ENCODE measurements at places on chromosomes 3 and 15. TPM values are rescaled to one million over a fixed set of nuclear protein-coding genes. Genes with fewer than 3 reads are reported as not detected.

Gene CCDC54
- polyA plus RNA-seq = 2.8 TPM

DNA sequence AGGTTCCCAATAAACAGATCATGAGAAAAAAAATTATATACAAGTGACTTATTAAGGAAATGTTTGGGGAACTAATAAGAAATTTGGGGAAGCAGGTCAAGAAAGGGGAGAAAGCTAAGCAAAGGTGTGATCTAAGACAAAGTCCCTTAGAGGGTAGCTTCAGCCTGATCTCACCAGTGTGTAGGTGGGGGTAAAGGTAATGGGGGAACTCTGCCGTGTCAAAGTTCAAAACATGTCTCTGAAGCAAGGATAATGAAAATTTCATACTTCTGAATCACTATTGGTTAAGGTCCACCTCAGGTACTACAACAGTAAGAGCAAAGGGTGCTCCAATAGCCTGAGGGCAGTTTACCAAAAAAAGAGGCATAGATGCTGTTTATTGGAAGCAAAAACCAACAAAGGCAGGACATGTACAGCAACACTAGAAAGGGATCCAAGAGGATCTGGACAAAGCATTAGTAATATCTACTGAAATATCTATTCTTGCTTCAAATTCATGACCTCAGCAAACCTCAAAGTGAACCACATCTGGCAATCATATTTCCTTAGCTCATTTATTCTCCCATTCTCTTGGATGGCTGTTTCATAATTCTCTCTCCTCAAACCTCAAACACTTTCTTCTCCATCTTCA lies 6.9 kb downstream of the ACAD11 start:
- no peak for DNase-seq

GRCh38 chr3:168327856-168328255 lies 232.1 kb upstream of the GOLIM4 start:
- no peak for DNase-seq

DNA sequence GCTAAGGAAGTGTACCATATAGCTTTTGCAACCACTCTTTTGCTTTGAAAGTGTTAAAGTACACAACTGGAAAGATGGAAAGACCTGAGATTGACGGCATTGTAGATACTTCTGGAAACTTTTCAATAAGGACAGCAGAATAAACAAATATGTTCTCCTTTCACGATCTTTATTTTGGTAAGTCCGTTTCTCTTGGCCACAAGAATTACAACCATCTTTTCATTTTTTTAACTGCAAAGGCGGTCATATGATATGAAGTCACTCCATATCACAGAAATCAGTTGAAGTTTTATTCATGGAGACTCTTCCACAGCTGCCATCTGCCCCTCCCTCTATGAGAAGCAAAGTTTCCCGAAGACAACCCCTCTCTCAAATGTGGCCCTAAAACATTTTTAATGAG lies 303.4 kb upstream of the ICE2 start:
- DNase-seq = no peak

GRCh38 chr15:39269352-39269751 lies 311.5 kb upstream of the THBS1 start:
- DNase-seq = no peak

DNA sequence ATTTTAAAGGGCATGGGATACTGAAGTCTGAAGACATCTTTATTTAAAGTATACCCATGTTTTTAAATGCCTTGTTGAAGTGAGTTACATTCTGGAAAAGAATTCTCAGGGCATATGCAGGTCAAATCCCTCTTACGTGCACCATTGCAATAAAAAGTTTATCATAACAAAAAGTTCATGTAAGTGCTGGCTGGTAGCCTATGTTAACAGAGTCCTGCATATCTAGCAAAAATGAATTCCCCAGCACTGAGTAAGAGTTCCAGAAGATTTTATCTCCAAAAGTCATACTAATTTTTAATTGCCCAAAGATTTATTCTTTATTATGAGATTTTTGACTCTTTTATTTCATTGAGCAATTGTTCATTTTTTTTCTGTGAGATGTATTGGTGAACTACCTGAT lies 104.7 kb upstream of the ROBO1 start:
- DNase-seq = no peak

Gene MITF
- 6.8 TPM for polyA plus RNA-seq

GRCh38 chr3:193014902-193015301 lies 97.2 kb upstream of the MB21D2 start:
- DNase-seq = no peak

Gene VGLL3
- polyA plus RNA-seq = 25.9 TPM

Gene PATL2
- polyA plus RNA-seq = 0.78 TPM

DNA sequence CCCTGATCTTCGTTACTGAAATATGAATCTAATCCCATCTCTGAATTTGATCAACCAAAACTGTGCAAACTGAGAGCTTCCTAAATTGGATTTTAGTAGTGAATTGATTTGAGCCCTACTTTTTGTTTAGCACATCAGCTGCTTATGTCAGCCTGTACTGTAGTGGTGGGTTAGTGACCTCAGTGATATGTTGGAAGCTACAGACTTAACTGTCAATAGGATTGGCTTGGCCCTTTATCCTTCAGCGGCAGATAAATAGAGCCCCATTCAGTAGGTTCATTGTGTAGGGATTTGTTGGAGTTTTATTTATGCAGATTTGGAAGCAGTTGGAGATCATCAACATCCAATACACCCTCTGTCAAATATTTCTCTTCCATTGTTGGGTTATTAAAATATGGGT lies 409.7 kb downstream of the SOX2 start:
- DNase-seq = no peak

Gene WDR49
- 0.20 TPM for polyA plus RNA-seq

DNA sequence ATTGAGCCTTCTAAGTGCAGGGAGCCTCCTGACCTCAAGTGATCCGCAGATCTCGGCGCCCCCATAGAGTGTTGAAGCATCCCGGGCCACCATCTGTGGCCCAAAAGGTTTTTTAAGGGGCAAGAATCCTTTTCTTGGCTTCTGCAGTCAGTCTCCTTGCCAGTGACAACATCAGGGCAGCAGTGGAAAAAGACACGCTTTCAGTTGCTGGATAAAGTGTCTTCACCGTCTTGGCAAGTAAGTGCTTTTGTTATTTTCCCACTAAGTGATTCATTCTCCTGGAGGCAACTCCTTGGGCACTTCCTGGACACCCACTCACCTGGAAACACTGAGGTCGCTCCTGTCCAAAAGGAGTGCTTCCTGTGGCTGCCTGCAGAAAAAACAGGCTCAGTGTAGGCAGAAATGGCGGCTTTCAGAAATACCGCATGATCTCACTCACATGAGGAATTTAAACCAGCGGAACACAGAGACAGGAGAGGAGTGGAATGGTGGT lies 71.7 kb upstream of the ABHD2 start:
- no peak for DNase-seq

GRCh38 chr15:36472672-36473071 lies 106.8 kb upstream of the CDIN1 start:
- no peak for DNase-seq

DNA sequence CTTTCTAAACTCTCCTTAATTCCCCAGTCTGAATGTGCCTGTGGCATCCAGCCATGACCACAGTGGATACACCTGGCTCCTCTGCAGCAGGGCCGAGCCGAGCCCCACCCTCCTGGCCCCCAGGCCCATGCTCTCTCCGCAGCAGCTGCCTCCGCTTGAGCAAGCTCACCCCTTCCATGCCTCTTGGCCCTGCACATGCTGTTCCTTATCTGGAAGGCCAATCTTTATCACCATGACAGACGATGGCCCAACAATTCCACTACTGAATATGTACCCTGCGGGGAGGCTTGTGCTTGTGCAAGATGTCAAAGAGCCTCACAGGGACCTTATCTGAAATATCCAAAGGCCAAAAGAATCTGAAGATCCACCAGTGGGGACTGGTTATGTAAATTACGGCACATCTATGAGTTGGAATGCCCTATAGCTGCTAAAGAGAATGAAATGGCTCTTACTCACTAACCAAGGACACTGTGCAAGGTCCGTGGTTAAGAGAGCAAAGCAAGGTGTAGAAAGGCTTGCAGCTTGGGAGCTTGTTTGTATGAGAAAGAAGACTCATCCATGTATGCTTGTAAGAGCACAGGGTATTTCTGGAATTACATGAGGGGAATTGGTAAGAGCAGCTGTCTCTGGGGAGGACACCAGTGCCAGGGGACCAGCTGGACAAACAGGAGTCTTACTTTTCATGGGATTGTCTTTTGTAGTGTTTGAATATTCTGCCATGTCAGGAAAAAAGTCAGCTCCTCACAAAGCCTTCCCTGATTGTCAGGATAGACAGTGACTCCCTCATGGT lies 55.2 kb downstream of the WNT7A start:
- DNase-seq = no peak

GRCh38 chr3:156763931-156764720 lies 62.0 kb upstream of the LEKR1 start:
- no peak for DNase-seq

DNA sequence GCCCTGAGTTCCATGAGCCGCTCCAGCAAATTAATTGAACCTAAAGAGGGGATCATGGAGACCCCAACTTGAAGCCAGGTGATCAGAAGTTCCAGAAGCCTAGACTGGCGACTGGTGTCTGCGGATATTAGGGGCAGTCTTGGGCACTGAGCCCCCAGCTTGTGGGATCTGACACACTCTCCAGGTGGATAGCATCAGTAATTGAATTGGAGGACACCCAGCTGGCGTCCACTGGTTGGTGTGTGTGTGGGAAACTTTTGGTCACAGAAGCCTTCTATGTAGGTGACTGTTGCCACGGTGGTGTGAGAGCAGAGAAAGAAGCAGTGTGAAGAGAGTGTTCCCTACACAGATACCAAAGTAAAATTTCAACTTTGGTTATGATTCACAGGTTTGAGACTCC lies 106.0 kb upstream of the ADPGK start:
- no peak for DNase-seq

DNA sequence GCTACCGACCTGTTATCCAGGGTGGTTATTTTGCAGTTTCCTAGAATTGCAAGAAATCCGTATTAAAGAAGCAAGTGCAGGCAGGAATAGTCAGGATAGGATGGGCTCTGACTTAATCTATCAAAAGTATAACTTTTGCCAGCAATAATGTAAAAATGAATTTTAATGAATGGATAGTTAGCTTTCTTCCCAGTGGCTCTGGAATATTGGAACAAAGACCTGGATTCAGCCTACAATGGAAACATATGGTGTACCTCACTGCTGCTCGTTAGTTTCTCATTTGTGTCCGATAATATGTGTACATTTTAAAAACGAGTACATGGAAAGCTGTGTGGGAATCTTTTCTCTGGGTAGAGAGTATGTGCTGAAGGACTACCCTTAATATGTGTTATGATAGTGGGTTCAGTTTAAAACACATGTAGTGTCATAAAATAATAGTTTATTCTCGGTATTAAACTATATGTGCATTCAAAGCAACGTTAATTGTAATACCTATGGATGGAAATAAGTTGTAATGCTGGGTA lies 805 bp downstream of the SERPINI1 start:
- DNase-seq = no peak

- no peak for DNase-seq
Observed at GRCh38 chr3:94150113-94150512, 87.3 kb downstream of the NSUN3 start.

DNA sequence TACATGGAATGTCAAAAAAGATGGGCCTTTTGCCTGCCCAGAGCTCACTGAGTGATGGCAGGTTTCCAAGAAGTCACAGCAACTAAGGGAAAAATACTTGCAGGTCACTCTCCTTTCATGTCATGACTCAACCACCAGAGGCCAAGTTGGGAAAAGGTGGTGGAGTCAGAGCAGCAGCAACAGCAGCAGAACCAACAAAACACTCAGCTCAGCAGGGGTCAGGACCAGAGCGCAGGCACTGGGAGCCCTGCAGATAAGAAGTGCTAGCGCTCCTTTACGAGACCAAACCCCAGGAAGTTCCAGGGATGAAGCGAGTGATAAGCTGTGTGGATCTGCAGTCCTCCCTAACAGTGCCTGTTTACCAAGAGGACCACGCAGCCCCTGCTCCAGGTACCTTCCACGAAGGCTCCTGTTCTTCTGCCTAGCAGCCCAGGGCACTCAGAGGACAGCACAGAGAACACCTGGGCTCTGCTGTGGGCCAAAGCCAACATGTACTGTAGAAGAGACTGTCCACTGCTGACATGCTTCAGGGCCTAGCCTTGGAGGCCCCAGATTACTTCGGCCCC lies 26.0 kb downstream of the POC1A start:
- no peak for DNase-seq

- no peak for DNase-seq
Observed at GRCh38 chr15:26628879-26629529, 143.9 kb downstream of the GABRB3 start.

GRCh38 chr3:58261954-58262666 lies 24.5 kb downstream of the ABHD6 start:
- no peak for DNase-seq

Gene BDH1
- 4.1 TPM for polyA plus RNA-seq

Gene GPR149
- polyA plus RNA-seq = 0.10 TPM

DNA sequence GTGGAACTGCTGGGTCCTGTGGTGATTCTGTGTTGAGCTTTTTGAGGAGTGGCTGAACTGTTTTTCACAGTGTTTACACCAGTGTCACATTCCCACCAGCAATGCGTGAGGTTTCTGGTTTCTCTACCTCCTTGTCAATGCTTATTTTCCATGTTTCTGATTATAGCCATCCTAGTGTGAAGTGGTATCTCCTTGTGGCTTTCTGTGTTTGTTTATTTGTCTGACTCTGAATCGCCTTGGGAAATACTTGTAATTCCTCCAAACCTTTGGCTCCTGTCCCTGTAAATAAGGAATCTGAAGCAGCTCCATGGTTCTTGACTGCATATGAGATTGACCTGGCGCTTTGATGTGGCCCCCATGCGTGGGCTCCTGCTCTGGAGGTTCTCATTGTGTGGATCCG lies 20.6 kb downstream of the FAN1 start:
- DNase-seq = no peak

Gene ALDH1A2
- 9.3 TPM for polyA plus RNA-seq

GRCh38 chr3:4724051-4724629 lies 231.0 kb downstream of the ITPR1 start:
- no peak for DNase-seq

Gene SPINT1
- polyA plus RNA-seq = 0.49 TPM

DNA sequence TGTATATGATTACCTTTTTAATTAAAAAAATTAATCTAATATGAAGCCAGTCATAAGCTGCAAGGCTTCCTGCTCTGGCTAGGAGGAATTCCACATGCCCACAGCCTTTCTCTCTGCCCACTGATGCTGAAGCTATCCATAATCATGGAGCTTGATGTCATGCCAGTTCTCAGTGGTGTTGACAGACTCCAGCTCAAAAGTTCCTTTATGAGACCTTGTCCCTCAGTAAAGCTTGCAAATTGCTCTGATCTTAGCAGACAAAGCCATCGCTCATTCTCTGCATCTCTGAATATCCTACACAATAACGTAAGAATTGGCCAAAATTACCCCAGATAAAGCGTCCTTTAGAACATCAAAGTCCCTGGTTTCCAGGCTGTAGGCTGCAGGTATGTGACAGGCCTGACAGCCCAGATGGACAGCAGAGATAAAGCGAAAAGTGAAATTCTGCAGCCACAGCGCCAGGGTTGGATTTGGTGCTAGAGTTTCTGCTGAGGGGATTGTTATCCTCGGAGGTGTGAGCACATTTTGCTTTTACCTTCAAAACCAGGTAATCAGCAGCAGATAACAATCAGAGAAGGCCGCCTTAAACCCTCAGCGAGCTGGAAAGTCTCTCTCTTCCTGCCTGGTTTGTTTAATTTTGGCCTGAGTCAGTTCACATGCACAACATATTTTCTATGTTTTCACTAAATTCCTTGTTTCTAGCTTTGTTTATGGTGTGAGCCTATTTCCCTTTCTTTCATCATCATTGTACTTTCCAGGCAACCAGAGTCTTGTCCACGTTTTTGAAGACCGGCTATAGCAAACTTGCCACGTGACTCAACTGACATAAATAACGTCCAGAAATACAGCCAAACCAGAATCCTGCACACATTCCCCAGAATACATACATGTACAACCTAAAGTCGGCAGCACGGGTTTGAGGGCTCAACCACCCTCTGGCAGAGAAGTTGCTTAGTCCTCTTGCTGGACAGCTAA lies 36.6 kb upstream of the ALDH1A3 start:
- DNase-seq = no peak
